ENCODE measurements at places on chromosomes 2 and 18.

DNA sequence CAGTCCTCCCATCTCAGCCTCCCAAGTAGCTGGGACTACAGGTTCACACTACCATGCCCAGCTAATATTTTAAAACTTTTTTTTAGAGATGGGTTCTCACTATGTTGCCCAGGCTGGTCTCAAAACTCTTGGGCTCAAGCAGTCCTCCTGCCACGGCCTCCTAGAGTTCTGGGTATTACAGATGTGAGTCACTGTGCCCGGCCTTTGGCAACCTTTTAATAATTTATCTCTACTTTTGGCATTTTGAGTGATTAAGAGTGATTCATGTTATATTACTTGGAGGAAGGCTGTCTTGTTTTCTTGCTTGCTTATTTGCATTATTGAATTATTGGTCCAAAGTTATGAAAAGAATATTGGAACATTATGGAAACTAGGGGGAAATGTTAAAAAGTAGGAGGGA lies 24.3 kb downstream of the NCOA1 start:
- DNase-seq = no peak

DNA sequence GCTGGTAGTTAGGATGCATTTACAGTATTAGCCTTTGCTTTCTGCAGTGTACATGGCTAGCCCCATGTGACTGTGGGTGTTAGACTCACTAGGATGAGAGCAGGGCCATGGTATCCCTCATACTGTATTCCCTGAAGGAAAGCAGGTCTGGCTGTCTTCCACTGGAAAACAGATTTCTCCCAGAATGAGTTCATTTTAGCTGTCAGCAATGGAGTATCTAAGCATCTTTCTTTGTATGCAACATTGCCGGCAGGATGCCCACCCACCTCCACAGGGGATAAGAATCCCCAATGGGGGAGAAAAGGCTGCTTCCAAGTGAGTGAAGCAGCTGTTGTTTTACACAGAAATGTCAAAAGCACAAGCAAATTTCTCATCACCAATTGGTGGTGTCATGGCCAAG lies 142.7 kb upstream of the KLHL14 start:
- DNase-seq = no peak

- DNase-seq = no peak
Measured at GRCh38 chr18:12883372-12883683, 709 bp downstream of the PTPN2 start.

- DNase-seq = peak; percentile 9
Measured at GRCh38 chr2:121099329-121100290, 185.4 kb downstream of the TFCP2L1 start.

DNA sequence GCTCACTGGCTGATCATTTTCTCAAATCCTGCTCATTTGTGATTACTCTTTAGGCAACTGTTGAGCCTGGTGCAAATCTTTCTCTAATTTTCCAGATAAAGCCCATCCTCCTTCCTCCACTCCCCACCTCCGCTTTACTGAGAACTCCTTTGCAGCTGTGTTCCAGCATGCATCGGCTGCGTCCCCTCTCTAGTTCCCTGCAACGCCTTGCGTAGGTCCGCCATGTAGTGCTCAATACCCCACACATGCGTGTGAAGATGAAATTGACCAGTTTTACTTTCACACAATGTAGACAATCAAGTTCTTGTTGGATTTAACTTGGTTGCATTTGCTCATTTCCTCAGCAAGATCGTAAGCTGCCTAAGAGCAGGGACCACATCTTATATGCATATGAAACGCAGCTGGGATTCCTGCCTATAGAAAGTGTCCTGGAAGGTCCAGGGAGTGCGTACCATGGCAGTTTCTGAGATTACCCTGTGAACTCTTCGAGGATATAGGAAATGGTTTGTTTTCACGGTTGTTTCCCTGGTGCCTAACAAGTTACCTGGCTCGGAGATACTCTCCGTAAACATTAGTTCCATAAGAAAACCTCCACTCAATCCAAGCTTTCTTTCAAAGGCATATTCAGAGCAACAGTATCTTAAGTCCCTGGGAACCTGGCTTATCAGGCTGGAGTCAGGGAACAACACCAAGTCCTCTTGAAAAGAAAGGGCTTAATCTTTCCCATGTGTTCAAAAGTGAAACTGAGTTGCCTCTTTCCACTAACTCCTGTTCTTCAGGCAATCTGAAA lies 766.4 kb upstream of the ID2 start:
- DNase-seq = no peak

DNA sequence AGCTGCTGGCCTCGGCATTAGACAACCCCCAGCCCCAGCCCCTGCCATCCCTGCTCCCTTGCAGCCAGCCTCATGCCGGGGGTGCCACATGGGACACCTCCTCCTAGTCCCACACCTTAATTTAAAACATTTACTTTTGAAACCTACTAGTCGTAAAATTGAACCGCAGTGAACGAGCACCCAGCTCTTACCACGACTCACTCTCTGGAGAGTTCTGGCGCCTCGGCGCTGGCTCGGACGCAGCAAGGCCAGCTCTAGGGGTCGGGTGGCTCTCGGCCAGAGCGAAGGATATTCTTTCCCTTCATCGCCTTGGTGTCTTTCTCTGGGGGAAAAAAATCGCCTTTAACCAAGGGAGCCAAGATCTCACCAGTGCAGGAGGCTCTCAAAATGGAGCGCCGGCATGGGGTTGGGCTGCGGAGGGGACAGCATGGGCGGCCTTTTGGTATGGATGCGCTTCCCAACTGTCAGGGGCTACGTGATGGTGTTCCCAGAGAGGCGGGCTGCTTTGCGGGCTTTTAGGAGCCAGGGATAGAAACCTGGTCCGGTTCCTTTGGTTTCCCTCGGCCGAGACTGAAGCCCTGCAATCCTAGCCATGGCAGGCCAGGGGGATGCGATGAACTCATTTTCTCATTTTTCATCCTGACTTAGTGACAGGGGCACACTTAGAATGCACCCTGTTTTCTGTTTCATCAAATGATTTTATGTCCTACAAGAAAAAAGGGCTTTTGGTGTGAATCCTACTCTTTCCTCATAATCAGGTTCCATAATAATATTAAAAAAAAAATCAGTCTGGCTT lies 2.0 kb downstream of the HPCAL1 start:
- DNase-seq = no peak

- no peak for DNase-seq
Measured at GRCh38 chr2:120064664-120065063, 51.8 kb downstream of the EPB41L5 start.

- no peak for DNase-seq
Measured at GRCh38 chr2:100893392-100894104, 73.6 kb downstream of the NPAS2 start.

- no peak for DNase-seq
Measured at GRCh38 chr2:200929334-200930249, 33.9 kb downstream of the ORC2 start.

DNA sequence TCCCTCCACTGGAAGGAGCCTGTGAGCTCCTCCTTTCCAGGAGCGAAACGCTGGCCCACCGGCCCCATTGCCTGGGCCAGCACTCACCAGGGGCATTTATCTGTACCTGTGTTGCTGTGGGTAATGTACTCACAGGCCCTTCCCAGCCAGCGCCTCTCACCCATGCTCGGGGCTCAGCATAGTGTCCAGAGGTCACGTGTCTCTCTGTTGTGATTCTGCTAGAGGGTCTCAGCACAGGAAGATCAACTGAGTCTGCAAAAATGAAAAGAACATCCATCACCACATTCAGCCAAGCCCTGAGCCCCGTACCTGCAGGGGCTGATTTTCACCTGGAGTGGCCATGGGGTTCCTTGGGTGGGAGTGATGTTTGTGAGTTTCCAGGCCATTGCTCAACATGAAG lies 103.1 kb upstream of the TPO start:
- no peak for DNase-seq

GRCh38 chr2:9308186-9308955 lies 101.8 kb downstream of the ASAP2 start:
- DNase-seq = no peak

GRCh38 chr18:23523429-23524212 lies 20.3 kb downstream of the RMC1 start:
- DNase-seq = no peak

DNA sequence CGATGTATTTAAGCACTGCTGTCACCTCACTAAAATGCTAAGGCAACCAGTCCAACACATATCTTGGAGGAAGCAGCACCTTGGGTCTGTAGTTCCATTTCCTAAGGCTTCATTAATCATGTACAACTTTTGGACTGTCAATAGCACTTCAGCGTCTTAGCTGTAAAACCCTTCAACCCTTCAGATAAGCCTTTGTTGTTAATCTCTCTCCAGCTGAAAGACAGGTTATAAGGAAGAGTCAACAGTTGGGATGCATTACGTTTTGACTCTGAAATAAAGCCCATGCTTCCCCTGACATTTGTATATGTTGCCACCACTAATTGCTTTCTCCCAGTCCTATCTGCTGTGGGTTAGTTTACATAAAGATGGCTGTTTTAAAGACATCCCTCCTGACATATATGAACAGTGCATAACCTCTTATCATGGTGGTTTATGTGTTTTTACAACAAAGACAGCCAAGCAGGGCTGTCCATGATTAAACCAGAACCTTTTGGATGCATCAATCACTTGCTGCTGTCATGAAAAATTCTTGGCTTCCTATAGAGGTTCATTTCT lies 81.5 kb downstream of the EPHA4 start:
- DNase-seq = no peak

DNA sequence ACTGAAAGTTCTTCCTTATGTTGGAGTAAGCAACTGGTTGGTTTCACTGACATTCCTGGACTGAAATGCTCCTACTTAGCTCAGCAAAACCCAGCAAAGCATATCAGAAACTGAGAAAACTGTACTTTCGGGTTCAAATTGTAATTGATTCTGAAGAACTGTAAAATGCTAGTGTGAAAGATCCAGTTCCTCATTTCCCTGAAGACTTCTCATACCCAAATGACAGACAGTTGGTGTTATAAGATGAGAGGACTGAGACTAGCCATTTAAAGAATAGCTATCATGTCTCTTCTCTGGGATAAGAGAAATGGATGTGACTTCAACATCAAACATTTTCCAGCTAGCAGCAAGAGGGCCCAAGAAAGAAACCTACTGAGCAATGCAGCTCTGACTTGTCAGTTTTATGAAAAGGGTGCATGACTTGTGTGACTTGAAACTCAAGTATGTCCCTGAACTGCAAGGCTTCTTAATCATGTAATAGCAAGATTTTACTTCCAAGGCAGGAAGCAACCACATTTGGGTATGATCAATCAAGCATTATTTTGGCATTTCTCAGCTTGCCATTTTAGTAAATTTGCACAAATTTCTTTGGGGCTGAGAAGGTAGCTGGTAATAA lies 420.3 kb upstream of the MMADHC start:
- no peak for DNase-seq

GRCh38 chr2:31286961-31287550 lies 53.1 kb downstream of the EHD3 start:
- no peak for DNase-seq

- DNase-seq = no peak
Measured at GRCh38 chr2:133415210-133415876, 152.9 kb downstream of the NCKAP5 start.

DNA sequence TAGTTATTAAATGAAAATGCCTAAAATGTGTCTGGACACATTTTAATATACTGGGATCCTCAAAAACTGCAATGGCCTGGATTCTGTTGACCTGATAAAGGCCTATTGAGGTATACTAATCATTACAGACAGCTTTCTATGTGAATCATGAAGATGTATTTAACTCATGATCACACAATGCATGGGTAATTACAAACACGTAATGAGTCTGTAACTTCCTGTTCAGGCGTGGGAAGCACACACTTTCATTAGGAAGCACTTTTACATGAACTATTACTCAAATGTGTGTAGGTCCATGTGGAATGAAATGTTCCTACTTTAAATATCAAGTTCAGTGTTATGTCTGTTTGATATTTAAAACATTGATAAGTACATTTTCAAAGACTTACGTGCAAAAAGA lies 108.7 kb downstream of the NCKAP5 start:
- no peak for DNase-seq

- DNase-seq = no peak
Measured at GRCh38 chr2:28895189-28895893, 874 bp downstream of the WDR43 start.

- DNase-seq = no peak
Measured at GRCh38 chr2:55592130-55592529, 25.3 kb downstream of the PPP4R3B start.

GRCh38 chr2:230974096-230974913 lies 21.6 kb upstream of the SPATA3 start:
- no peak for DNase-seq

DNA sequence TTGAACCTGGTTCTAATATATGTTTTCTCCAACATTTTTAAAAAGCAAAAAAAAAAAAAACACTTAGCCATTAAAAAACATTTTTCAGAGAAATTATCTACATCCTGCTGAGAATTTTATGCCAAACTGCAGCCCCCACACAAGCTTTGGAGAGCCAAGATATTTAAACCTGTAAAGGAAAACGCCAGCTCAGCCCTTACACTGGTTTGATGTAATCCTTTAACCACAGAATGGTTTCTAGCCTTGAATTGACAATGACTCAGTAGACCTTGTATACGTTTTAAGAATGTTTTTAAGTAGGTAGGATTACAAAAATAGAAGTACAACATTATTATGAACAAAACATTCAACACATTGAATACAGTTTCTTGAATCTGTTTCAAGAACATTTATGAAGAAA lies 113.6 kb downstream of the BABAM2 start:
- DNase-seq = no peak

DNA sequence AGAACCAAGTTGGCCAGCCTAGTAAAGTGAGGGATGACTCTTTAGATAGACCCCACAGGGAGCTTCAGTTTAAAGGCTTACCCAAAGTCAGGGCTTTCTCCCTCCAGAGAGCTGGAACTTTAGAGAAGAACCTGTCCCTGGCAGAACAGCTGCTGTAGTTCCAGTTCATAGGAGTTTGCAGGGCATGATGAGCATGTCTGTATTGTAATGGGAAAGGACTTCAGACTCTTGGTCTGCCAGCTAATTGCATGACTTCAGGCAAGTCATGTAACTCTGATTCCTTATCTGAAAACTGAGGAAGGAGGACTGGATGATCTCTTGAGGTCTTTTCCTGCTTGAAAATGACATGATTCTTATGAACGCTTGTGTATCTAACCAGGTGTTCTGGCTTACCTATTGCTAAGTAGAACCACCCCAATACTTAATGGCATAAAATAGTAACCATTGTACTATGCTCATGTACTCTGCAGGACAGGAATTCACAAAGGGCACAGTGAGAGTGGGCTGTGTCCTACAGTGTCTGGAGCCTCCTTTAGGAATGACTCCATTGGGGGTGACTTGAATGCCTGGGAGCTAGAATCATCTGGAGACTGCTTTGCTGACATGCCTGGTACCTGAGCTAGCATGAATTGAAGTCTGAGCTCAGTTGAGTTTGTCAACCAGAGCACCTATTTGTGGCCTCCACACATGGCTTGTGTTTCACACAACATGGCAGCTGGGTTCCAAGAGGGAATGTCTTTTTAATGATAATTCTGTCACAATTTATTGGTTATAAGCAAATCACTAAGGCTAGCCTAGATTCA lies 18.9 kb downstream of the SP5 start:
- DNase-seq = no peak
